ENCODE measurements at places on chromosomes 6 and 20. TPM values are rescaled to one million over a fixed set of nuclear protein-coding genes. Genes with fewer than 3 reads are reported as not detected.

The IP6K3 gene
- not detected for total RNA-seq

GRCh38 chr20:62232770-62233645 is 5.3 kb upstream of the OSBPL2 start:
- DNase-seq: no peak

GRCh38 chr20:38267296-38267695 is 6.8 kb upstream of the KIAA1755 start:
- DNase-seq: no peak

The KCNK15 gene
- 7.4 TPM for total RNA-seq

GRCh38 chr6:3337521-3338350 is 79.0 kb downstream of the PSMG4 start:
- DNase-seq: no peak

DNA sequence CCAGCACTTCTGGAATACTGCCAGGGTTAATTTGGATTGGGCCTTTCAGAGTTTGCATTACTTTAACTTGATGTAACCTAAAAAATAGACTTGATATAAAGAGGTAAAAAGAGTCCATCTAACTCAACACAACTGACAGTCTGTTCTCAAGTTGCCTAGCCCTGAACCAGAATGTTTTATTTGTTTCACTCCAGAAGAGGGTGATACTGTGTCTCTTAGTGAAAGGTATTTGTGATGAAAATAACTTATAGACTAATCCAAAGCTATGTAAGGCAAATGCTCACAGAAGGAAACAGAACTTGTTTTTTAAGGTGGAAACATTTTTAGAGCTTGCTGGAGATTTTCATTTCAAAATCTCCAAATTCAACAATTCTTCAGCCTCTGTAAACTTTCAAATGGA is 469.1 kb upstream of the RUNX2 start:
- no peak for DNase-seq

DNA sequence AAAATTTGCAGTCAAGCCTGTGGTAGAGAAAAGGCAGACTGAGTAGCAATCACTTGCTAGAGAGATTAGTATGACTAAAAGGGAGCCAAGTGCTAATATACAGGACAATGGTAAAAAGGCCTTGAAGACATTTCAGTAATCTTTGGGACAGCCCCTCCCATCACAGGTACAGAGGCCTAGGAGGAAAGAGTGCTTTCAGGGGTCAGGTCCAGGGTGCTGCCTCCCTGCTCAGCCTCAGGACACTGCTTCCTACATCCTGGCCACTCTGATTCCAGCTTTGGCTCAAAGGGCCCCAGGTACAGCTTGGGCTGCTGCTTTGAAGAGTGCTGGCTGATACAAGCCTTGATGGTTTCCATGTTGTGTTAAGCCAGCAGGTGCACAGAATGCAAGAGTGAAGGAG is 543.5 kb downstream of the MMUT start:
- DNase-seq: no peak

The GABRR1 gene
- not detected for total RNA-seq

DNA sequence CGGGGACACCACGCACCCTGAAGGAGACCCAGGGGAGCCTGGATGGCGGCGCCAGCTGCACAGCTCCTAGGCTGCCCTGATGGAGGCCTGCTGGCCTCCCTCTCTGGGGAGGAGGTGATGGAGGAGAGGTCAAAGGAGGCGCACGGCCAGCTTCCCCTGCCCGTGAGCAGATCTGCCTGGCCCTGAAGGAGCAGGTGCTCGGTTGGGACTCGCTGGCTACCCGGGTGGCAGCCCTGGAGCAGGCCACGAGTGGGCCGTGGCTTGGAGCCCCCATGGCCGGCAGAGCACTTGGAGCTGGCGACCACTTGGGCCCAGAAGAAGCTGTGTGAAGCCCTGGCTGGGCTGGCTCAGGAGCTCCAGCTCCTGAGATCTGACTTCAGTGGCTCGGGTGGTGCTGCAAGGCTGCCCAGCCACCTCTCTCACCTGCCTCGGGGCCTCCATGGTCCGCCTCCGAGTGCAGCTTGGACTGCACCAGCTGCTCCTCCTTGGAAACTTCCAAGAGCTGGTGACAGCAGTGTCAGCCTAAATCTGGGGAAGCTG is 7.5 kb upstream of the RAET1E start:
- DNase-seq: no peak

The KIF13A gene
- 49.3 TPM for total RNA-seq

GRCh38 chr6:119234457-119234856 is 115.1 kb downstream of the MAN1A1 start:
- no peak for DNase-seq

DNA sequence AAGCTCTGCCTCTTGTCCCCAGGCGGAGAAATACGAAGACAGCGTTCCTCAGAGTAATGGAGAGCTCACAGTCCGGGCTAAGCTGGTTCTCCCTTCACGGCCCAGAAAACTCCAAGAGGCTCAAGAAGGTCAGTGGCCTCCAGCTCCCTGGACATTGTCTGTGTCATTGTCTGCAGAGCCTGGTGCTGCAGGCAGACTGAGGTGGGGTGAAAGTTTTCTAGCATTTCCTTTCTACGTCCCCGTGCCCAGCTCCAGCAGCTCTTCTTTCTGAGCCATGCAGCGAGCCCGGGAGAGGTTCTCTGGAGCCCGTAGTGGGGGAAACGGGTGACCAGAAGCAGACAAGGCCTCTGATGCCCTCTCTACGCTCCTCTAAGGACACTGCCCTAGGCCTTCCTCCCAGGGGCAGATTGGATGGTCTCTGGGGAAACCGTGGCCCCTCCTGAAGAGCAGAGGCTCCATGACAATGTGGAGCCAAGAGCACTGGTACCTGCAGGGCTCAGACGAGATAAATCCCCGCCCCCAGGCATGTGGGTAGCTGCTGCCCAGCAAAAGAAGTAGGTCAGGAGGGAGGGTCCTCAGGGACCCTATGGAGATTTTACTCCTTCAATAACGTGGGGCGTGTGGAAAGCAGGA is 58.4 kb downstream of the EZR start:
- no peak for DNase-seq

GRCh38 chr20:33656783-33657703 is 5.1 kb upstream of the C20orf144 start:
- DNase-seq: no peak

GRCh38 chr20:43991982-43992381 is 77.3 kb downstream of the TOX2 start:
- no peak for DNase-seq

Measured in Panc1 (cell line).